ENCODE measurements at places on chromosomes 16 and 17.

- DNase-seq = no peak
These were observed 52.5 kb upstream of the CACNG3 start for GRCh38 chr16:24203675-24204074.

DNA sequence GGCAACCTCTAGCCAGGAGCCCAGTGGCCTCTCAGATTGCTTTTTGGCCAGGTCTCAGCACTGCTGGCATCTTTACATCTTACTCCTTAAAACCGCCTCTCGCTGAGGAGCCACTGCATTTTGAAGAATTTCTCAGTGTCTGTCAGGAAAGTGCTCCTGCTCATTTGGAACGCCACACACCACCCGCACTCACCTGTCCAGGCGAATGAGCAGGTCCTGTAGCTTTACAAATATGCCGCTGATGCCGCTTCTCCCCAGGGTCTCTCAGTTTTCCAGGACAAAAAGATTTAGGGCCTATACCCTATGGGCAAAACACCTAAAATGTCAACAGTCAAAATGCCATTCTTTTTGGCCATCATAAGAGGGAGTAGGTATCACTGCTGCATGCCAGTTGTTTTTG, 22.1 kb downstream of the CYB561 start:
- DNase-seq = no peak

DNA sequence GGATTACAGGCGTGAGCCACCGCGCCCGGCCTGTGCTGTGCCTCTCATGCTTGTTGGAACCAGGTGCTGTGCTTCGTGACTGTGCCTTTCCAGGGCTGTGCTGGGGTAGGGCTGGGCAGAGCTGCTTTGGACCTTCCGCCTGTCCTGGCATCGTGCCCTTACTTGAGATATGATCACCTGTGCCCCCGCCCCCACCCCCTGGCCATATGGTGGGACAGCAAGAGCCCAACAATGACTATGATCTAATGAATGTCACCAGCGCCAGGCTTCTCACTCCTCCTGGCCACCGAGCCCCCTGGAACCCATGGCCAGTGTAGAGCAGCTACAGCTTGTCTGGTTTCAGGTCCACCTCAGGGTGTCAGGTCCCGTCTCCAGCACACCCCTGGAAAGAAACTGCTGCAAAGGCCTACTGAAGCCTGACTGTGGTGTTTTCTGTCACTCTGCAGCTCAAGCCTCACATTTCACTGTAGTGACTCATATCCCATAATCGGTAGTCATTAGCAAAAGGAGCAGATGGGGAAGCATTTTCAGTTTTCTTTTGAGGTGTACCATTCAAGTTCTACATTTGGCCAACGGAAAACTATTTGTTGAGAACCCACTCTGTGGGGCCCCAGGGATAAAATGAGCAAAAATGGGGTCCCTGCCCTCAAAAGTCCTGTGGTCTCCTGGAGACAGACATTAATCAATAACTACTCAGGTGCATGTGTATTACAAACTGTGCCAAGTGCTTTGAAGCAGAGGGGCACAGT, 22.1 kb downstream of the FCSK start:
- DNase-seq = no peak

DNA sequence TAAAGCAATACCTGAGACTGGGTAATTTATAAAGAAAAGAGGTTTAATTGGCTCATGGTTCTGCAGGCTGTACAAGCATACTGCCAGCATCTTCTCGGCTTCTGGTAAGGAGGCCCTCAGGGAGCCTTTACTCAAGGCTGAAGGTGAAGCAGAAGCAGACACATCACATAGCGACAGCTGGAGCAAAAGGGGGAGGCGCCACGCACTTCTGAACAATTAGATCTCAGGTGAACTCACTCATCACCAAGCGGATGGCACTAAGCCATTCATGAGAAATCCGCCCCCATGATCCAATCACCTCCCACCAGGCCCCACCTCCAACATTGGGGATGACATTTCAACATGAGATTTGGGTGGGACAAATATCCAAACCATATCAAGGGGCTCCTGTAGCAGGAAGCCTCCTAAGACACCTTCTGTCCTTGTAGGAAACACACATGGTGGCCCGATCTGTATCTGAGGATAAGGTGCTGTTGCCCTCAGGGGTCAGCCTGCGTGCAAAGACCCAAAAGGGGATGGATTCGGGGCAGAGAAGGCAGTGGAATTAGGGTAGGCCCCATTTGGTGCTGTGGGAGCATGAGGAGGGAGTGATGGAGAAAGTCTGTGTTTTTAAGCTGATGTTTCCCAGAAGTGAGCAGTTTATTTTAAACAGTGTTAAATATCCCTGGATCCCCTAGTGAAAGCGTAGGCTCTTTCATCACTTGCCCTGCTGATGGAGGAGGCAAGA, 23.0 kb downstream of the IL21R start:
- DNase-seq = no peak

DNA sequence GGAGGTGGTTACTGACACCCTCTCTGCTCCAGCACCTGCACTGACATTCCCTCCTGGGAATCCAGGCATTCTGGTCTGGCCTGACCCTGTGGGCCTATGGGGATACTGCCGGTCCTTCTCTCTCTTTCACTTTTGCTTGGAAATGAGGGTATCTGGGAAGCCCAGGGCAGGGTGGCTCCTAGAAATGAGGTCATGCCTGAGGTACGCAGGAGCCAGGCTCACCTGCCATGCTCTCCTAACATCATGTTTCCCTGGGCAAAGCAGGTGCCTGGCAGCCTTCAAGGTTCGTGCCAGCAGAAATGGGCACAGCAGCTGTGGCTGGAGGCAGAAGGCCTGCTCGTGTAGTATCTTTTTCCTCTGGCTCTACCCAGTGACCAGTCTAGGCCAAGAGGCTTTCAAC, 3.3 kb downstream of the ITGA3 start:
- DNase-seq = no peak

DNA sequence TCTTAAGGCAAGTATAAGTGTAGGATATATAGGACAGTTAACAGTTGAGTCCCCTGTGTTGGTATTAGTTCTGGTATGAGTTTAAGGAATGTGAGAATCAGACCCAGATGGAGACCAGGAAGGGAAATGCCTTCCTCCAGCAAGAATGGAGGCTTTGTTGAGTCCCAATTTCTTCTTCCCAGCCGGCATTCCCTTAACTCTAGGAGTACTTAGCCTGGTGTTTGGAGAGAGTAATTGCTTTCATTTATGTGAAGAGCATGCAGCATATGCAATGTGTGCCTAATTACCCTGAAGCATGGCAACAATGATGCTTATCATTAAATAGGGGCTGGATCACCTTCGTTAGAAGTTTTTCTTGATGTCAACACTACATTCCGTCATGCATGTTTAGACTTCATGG, 225.9 kb upstream of the XYLT1 start:
- no peak for DNase-seq

- no peak for DNase-seq
These were observed 49.3 kb upstream of the SLC12A3 start for GRCh38 chr16:56815721-56816120.

DNA sequence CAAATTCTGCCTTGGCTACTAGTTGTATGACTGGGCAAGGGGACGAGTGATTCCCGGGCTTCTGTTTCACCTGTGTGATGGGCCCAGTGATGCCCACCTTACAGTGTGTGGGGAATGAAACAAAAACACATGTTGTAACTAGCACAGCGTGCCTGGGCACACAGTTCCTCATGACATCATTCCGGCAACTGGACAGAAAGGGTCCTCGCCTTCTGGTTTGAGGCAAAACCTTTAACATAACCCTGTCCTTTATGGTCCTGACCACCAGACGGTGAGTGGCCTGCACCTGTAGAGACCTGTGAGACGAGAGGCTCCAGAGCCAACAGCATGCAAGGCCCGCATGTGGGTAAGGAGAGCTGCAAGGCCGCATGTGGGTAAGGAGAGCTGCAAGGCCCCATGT, 7.7 kb upstream of the SLC38A8 start:
- DNase-seq = no peak

GRCh38 chr17:13320046-13320785, 281.5 kb downstream of the HS3ST3A1 start:
- DNase-seq = no peak

DNA sequence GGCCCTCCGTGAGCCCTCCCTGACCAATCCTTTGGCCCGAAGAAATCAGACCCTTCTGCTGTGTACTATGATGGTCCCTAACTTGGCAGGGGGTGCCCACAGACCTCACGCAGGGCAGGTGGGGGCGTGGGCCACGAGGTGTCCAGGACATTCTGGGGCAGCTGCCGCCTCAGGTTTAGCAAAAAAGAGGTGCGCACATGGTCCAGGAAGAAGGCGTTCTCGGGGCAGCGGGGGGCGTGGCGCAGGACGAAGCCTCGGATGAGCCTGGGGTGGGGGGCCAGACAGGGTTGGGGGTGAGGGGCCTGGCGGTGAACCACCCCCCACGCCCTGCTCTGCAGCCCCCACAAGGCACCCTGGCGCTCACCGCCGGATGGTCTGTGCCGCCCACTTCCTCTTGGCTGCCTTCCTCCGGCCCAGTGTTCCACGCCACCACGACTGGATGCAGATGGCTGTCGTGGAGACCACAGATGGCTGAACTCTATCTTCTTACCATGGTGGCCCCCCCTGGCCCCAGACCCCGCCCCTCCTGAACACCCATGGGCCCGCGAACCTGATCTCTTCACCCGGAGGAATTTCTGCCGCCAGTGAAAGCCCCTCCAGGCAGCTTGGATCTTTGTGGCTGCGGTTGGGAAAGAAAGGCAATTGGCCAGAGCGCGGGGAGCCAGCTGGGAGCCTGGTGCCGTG, 14.2 kb upstream of the CRK start:
- no peak for DNase-seq

- DNase-seq = no peak
These were observed 21.9 kb downstream of the DYNLL2 start for GRCh38 chr17:58105093-58105492.
